ENCODE measurements at places on chromosomes 7 and 10.

DNA sequence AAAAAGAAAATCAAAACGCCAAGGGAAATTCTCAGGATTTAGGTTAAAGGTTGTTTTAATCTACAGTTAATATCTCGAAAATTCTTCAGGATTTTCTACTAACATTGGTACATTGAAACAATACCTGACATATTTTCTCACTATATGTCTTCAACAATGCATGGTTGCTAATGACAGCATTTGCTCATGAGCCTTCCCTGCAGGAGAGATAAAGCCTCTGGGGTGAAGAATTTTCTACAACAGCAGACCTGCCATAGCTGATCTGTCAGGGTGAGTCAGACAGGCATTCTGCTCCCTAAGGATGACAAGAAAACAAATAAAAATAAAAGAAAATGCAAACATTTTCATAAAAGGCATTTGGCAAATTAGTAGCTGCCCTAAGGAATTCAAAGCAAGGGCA, 11.7 kb upstream of the GPR37 start:
- DNase-seq, result no peak

DNA sequence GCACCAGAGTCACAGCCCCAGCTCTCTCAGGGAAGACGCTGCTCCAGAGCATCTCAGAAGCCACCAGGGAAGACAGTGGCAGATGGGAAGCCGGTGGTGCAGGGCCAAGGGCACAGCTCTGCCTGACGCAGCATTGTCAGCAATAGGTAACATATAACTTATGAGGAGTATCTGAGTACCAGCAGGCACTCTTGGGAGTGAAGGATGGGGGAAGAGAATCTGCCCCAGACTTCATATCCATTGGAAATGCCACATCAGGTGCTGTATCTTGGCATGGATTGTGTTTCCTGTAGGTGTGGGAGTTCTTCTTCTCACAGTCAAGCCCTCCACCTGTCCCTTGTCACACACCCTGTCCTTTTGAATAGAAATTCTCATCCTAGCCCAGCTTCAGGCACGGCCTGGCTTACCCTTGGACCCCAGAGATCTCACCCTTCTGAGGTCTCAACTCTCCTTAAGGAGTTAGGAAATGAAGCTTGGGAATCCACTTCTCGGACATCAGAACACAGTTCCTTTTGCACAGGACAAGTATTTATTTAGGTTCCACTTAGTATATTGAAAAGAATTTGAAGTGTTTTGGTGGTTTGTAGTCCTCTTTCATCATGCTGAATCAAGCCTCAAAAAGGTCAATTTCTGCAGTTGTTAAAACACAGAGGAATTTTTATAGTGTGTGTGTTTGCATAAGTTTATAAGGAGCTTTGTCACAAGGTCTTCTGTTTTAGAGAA, 9.9 kb downstream of the EPDR1 start:
- no peak for DNase-seq

GRCh38 chr10:124279298-124279697, 139.4 kb downstream of the OAT start:
- DNase-seq, result no peak

DNA sequence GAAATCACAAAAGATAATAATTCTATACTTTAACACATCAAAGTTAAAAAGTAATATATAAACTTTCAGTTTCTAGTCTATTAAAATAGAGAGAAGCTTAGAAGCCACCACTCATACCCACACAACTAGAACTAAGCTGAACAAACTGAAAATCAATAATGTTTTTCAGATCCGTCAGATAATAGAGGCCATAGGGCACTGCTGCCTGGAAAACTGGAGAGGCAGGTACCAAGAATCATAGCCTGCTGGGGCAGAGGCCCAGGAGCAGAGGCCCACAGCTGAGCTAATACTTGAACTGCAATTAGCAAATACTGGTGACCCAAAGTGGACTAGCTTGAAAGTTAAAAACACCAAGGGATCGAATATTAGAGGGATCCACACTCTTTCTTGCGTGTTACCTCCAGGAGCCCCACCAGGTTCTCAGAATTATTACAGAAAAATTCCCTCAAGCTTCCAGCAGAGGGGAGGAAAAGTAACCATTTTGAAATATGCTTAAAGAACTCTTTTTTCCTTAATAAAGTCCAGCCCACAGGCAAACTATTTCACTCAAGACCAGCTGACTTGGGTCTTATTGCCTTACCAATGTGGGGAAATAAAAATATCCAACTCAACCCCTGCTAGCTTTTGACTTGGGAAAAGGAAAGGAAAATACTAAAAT, 774.1 kb upstream of the IGFBP3 start:
- DNase-seq, result no peak

DNA sequence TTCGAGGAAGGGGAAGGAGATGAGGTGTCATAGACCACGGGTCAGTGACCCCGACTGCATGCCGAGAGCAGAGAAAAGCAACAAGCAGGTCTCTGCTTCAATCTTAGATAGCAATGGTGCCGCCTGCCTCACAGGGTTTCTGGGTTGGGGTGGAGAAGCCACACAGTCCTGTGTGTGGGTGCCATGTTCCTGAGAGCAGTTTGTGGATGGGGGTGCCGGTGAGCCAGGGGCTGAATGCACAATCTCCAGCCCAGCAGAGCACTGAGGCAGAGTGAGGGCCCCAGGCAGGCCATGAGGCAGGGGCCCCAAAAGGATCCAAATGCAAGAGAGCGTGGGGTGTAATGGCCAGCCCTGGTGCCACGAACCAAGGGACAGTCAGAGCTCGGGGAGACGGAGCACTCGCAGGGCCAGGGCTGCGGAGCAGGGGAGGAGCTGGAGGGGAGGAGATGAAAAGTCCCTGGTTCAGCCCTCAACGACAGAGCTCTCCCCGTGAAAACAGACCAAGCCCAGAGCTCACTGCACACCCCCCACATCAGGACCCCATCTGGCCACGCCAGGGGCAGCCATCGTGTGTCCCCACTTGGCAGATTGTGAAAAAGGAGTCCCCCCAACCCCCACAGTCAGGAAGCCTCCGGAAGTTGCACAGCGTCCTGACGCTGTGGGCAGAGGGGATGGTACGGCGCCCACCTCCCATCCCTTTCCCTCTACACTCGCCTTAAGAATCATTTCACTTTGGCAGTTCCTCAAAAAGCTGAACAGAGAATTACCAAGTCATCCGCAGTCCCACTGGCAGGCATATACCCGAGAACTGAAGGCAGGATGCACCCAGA, 19.9 kb downstream of the WDR86 start:
- DNase-seq, result no peak

- DNase-seq, result peak; percentile 80
Observed at GRCh38 chr10:73865459-73866442, 8.6 kb downstream of the CAMK2G start.

GRCh38 chr7:132533916-132534315, 42.4 kb downstream of the PLXNA4 start:
- DNase-seq, result no peak

GRCh38 chr10:4125776-4126175, 340.8 kb upstream of the KLF6 start:
- DNase-seq, result no peak

Data from activated CD4-positive, alpha-beta T cell treated with anti-CD3 and anti-CD28 coated beads, Interleukin-2, Interleukin-6, amounts not matched to agents 100 ng/mL and 50 ng/mL, durations not matched to agents 16 hours and 8 hours (primary cell).